Ascending aorta (tissue), 2 donors: ENCODE measurements at places on chromosomes 1 and 21. TPM values are rescaled to one million over a fixed set of nuclear protein-coding genes. Genes with fewer than 3 reads are reported as not detected.

DNA sequence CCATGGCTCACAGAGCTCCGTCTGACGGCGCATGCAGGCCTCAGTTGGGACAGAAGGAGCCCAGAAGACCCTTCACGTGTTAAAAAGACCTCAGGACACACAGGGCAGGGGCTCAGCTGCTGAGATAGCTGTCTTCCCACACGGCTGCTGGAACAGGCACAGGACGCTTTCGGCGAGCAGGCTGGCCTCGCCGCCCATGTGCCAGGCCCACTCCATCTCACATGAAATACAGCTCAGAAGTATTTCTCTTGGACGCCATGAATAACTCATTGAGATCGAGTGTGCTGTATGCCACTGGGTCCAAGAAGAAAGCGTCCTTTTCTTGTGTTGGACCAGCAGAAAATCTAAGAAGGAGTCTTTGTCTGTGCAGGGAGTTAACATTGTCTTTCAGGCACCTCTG is 69.6 kb downstream of the SIM2 start:
- no peak for DNase-seq

- no peak for DNase-seq
These were observed 135.4 kb downstream of the PROX1 start for GRCh38 chr1:214123061-214123784.

DNA sequence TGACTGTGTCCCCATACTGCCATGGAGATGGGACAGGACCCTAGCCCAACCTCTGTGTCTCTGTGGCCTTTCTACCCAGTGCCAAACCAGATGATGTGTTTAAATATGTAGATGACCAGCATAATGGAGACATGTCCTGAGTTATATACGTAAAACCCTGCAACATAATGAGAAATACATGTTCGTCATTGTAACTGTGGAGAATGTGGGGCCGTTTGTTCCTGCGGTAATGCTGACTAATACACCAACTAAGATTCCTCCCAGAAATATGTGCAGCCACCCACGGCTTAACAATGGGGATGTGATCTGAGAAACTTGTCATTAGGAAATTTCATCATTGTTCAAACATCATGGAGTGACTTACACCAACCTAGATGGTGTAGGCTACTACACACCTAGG is 71.7 kb upstream of the SIM2 start:
- no peak for DNase-seq

DNA sequence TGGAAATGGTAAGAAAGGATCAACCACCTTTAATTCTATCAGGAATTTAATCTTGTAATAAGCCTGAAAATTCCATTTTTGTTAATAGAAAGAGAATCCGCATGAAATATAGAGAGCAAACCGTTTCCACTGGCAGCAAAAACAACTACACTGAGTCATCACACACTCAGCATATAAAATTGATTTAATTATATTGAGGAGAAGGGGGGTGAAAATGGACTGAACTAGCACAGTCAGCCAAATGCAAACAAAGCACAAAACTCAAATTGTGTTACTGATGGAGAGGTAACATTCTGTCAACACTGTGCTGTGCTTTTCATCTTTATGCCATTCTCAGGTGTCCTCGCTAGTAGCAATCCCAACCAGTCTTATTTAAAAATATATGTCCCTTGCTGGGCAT is 1583.9 kb downstream of the MRPL39 start:
- DNase-seq = no peak

- no peak for DNase-seq
These were observed 28.2 kb downstream of the NAV1 start for GRCh38 chr1:201566933-201567801.

DNA sequence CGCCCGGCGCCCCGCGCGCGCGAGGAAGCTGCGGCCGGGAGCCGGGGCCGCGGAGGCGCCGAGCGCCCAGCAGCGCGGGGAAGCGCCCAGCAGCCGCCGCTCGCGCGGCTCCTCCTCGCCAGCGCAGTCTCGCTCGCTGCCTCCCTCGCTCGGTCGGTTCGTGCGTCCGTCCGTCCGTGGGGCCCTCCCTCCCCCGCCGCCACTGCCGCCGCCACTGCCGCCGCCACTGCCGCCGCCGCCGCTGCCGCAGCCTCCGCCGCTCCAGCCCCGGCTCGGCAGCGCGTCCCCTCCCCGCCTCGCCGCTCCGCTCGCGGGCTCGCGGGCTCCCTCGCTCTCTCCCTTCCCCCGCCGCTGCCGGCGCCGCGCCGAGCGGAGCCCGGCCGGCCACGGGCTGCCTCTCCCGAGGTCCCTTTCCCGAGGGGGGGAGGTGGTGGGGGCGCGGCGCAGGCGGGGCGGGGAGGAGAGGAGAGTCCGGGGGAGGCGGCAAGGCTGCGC is at the start of gene KCND3:
Gene KCND3, minus strand, starts transcription at position 138 of the 495 bp plus-strand sequence.
- DNase-seq = no peak

DNA sequence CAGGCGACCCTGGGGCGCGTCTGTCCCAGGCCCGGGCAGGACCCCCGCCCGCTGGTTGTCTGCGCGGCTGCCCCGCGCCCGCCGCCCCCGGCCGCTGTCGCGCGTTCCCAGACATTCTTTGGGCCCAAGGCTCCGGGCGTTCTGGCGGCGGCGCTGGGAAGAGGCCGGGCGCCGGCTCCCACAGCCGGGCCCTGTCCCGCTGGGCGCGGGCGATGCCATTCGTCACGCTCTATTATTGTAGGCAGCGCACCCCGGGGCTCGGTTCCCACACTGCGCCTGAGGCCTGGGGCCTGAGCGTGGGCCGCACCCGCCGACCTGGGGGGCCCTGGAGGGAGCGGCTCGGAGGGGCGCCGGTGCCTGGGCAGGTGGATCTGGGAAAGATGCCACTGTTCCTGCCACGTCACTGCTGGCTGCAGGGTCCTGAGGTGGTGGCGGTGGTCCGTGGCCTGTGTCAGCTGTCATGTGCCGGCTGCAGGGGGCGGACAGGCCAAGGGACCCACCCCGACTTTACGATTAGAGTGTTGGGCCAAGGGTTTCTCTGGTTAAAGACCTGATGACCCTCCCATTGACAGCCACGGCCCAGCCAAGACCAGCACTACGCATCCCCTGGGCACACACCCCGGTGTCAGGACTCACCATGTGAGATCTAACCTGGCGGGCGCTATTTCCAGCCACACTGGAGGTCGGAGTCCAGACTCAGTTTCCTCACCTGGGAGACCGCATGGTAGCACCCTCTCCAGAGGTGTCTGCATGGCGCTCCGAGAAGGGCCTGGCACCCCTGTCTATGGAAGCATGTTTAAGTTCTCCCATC is 55.1 kb upstream of the ADARB1 start:
- DNase-seq = peak; percentile 90

DNA sequence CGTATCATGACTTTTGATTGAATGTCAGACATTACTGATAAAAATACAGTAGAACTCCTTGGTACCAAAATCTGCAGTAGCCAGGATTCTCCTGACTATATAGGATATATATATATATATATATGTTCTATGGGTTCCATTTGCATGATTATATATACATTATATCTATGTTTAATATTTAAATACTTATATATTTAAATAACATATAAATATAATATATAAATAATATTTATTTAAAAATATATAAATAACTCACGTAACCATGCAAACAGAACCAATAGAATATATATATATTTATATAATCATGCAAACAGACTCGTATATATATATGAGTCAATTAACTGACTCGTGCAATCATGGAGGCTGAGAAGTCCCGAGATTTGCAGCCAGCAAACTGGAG is 278.8 kb upstream of the PLXNA2 start:
- DNase-seq = no peak

Gene KIF17
- total RNA-seq = 18.5 TPM

Gene ETS2
- total RNA-seq = 113 TPM

- no peak for DNase-seq
These were observed 4.5 kb upstream of the CD101 start for GRCh38 chr1:116997066-116997465.

DNA sequence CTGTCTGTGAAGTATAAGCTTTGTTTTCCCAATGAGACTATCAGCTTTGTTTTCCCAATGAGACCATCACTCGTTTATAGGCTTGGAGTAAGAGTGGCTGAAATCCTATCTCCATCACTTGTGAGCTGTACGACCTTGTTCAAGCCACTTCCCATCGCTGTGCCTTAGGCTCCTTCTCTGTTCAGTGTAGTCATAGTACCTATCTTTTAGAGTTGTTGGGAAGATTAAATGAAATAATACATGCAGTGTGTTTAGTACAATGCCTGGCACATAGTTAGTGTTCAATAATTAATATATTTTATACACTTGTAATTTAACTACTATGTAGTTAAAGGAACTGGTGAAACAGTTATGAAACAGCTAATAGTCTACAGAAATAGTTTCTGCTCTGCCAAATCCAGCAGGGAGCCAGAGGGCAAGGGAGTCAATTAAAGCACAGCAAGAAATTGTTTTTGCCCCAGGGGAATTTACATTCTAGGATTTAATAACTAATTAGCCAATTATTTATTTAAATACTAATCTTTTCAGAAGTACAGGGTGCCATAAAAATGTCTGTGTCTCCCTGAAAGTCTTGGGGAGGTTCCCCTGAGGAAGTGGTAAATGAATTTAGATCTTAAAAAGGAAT is 139.3 kb upstream of the HMCN1 start:
- no peak for DNase-seq

GRCh38 chr1:112536561-112536960 is 27.8 kb downstream of the WNT2B start:
- DNase-seq = no peak

DNA sequence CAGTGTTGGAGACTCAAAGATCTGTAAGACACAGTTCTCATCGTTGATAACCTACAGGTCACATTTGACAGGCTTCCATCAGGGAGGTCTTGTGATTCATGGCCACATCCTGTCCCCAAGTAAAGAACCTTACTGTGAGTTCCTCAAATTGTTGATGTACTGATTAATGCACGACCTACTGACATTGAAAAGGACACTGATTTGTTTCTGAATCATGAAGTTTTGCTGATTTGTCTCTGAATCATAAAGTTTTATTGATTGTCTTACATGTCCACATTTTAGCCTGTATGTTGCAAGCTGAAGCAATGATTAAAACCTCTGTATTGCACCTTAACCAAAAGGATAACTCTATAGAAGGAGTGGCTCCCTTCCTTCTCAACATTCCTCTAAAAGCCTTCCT is 476.3 kb upstream of the RUNX1 start:
- DNase-seq = no peak
